ENCODE measurements at places on chromosomes 5 and 9.
A peak's percentile ranks its signal among the peaks of the same experiment; 100 is the strongest.

- H3K27me3 ChIP-seq, result peaks cover 51% of the 10 kb centered on the region
- no peaks in the 10 kb centered on the region for H3K36me3 ChIP-seq
- no peak for DNase-seq
- H3K4me1 ChIP-seq, result no peaks in the 10 kb centered on the region
- H3K27ac ChIP-seq, result no peak overlapping the region
These were observed 267.0 kb downstream of the EBF1 start for GRCh38 chr5:158832731-158833130.

DNA sequence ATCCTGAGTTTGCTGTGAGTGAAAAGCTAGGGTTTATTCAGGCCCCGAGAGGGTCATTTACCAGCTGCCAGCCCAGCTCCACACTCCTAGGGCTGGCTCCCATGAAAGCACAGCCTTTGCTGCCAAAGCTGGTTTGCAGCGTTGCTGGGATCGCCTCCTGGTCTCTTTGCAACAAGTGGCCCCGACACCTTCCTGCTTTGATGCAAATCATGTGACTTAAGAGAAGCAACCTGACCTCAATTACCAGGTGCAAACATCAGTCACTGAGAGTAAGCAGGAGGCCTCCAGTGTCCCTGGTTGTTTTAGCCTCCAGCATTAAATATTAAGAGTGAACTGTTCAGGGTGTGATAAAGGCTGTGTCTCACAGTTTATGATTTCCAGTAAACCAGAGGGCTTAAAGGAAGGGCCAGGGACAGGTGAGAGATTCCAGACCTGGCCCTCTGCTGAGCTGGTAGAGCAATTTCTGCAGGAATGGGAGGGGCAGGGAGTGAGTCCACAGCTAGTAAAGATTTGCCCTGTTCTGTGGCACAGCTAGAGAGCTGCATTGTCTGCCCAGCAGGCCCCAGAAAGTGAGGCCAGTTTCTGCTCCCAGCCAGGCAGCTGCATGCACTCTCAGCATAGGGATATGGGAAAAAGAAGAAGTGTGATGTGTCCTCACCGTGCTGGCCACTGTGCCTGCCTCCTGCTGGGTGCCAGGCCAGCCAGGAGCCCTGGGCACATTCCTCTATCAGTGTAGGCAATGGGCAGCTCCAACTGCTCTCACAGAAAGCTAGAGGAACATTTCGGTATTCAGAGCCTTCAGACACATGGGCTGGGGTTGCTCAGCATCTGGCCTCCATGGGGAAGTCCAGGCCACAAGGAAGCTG, 58.0 kb downstream of the SLC22A5 start:
- no peaks in the 10 kb centered on the region for H3K27me3 ChIP-seq
- H3K4me1 ChIP-seq, result peaks cover 60% of the 10 kb centered on the region
- H3K27ac ChIP-seq, result peak overlapping the region; percentile 87

DNA sequence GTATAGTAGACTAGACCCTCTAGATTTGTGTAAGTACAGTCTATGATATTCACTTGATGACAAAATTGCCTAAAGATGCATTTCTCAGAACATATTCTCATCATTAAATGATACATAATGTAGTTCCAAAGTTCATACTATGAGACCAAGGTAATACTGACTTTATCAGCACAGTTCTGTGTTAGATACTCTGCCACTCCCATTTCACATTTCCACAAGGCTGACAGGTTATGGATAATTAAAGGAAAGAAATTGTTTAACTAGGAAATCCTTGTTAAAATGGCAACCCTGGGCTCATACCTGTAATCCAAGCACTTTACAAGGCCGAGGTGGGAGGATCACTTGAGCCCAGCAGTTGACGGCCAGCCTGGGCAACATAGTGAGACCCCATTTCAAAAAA, 33.6 kb downstream of the TYRP1 start:
- DNase-seq, result no peak
- peaks cover 4% of the 10 kb centered on the region for H3K4me1 ChIP-seq
- no peaks in the 10 kb centered on the region for H3K36me3 ChIP-seq
- H3K27ac ChIP-seq, result no peak overlapping the region
- no peaks in the 10 kb centered on the region for H3K27me3 ChIP-seq

DNA sequence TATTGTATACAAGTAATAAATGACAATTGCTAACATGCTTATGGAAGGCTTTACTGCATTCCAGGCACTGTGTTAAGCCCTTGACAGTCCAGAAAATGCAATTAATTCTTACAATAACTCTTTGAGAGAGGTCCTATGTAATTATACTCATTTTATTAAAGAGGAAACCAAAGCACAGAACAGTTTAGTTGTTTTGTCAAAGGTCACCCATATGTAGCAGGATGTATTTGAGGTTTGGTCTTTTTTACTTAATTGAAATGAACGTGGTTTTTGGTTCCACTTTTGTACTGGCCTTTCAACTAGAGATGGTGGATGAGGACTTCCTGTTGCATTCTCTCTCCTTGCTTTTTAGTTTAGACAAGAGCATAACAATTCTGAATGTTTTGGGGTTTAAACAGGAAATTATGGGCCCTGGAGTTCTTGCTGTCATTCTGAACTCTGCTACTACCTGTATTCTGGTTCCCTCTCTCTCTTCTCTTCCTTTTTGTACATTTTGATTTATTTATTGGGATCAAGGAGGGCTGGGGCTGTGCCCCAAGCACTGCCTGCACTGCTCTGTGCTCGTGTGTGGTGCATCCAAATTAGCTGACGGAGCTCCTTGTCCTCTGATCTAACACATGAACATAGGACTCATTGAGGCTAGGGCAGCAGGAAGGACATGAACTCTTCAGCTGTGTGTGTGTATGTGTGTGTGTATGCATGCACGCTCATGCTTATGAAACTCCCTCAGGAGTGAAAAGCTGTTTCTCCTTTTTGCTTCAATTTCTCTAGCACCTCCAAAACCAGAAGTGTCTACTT, 47.4 kb downstream of the SLC28A3 start:
- no peak overlapping the region for H3K27ac ChIP-seq
- H3K27me3 ChIP-seq, result no peaks in the 10 kb centered on the region
- no peaks in the 10 kb centered on the region for H3K36me3 ChIP-seq
- no peak overlapping the region for H3K4me3 ChIP-seq
- DNase-seq, result no peak

DNA sequence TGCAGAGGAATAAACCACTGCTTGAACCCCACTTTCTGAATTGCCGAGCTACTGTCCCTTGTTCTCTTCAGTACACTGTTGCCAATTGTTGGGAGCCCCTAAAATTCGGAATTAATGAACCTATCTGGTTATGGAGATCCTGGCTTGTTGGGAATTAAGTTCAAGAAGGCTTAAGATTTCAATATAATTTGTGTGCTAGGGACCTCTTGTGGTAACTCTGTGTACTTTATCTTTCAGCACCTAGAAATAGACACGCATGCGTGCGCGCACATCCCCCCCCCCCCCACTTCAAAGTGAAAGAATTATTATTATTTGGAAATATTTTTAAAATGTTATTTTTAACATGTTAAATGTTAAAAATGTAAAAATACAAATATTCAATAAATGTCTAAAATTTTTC, 53.3 kb upstream of the FAM169A start:
- H3K36me3 ChIP-seq, result no peaks in the 10 kb centered on the region
- H3K27me3 ChIP-seq, result no peaks in the 10 kb centered on the region
- H3K4me3 ChIP-seq, result no peak overlapping the region
- peaks cover 5% of the 10 kb centered on the region for H3K4me1 ChIP-seq
- no peak for DNase-seq

DNA sequence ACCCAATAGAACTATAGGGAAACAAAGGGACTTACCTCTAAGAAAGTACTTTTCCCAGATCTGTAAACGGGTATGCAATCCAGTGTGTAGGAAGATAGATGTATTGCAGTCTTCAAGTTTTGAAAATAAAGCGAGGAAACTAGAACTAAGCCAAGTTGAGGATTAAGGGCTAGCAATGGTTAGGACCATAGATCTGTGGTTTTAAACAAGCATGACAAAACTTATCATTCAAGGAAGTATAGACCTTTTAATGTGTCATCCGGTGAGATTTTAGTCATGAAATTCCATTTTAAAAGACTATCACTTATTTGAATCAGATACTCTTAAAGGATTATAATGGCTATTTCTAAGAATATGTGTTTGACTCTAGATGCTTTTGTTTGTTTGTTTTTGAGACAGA, 20.5 kb downstream of the CD274 start:
- no peak overlapping the region for H3K27ac ChIP-seq
- DNase-seq, result no peak
- peaks cover 24% of the 10 kb centered on the region for H3K36me3 ChIP-seq
- H3K4me3 ChIP-seq, result no peak overlapping the region
- H3K4me1 ChIP-seq, result no peaks in the 10 kb centered on the region

DNA sequence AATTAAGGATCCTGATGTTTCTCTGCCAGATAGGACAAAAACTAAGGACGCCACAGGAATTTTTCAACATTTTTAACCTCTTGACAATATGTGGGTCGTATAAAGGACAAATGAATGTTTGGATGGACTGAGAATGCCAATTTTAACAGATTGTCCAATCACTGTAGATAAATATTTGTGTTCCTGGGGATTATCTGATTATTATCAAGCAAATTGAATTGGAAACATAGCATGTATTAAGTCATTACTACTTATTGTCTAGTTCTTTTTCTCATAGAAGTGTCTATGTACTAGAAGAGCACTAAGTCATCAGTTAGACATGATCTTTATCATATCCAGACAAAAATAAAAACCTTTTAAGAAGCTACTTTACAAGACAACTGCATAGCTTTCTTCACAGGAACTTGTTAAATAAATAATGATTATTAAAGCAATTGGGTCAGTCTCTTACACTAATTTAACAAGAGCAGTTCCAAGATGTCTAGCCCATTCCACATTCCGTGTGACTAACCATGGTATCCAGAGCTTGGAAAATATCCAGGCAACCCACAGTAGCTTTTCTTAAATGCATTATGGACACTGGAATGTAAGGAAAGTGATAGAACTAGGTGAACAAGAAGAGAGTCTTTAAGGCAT, 127.5 kb upstream of the CDKN2B start:
- H3K36me3 ChIP-seq, result no peaks in the 10 kb centered on the region
- peak overlapping the region; percentile 80 for H3K27ac ChIP-seq
- H3K4me1 ChIP-seq, result peaks cover 24% of the 10 kb centered on the region
- no peaks in the 10 kb centered on the region for H3K27me3 ChIP-seq
- no peak overlapping the region for H3K4me3 ChIP-seq

GRCh38 chr5:132496191-132496630, 5.6 kb upstream of the IRF1 start:
- peak overlapping the region; percentile 56 for H3K4me3 ChIP-seq
- H3K27ac ChIP-seq, result peak overlapping the region; percentile 82
- H3K36me3 ChIP-seq, result no peaks in the 10 kb centered on the region
- no peaks in the 10 kb centered on the region for H3K27me3 ChIP-seq

- no peak overlapping the region for H3K27ac ChIP-seq
- no peak overlapping the region for H3K4me3 ChIP-seq
- H3K27me3 ChIP-seq, result no peaks in the 10 kb centered on the region
- H3K4me1 ChIP-seq, result peaks cover 7% of the 10 kb centered on the region
- no peak for DNase-seq
These were observed 136.3 kb downstream of the APBA1 start for GRCh38 chr9:69535911-69536310.

GRCh38 chr9:126043681-126044080, 282.9 kb upstream of the MVB12B start:
- no peaks in the 10 kb centered on the region for H3K36me3 ChIP-seq
- no peak for DNase-seq
- no peak overlapping the region for H3K4me3 ChIP-seq
- H3K27me3 ChIP-seq, result no peaks in the 10 kb centered on the region

GRCh38 chr5:55497712-55498111, 37.1 kb downstream of the PLPP1 start:
- H3K27me3 ChIP-seq, result no peaks in the 10 kb centered on the region
- no peak for DNase-seq
- H3K36me3 ChIP-seq, result no peaks in the 10 kb centered on the region
- H3K4me3 ChIP-seq, result no peak overlapping the region

DNA sequence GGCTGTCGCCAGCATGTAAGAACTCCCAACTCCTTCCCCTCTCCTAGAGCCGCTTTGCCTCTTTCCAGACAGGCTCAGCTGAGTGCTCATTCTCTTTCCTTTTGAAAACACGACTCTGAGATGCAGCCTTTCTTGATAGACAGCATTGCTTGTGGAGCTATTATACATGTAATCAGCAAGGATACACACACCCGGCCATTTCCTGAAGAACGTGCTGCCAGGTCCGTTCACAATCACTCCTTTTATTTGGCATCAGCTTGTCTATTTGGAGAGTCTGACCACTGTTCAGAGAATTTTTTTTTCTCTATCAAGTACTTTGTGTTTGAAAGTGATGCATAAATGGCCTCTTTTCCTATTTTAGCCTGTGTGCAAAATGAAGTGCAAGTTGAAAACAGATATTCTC, 328.7 kb downstream of the MARCHF11 start:
- no peak overlapping the region for H3K27ac ChIP-seq
- DNase-seq, result no peak
- H3K36me3 ChIP-seq, result no peaks in the 10 kb centered on the region
- no peaks in the 10 kb centered on the region for H3K4me1 ChIP-seq
- no peaks in the 10 kb centered on the region for H3K27me3 ChIP-seq

- peak overlapping the region; percentile 50 for H3K4me3 ChIP-seq
- no peaks in the 10 kb centered on the region for H3K27me3 ChIP-seq
- H3K27ac ChIP-seq, result peak overlapping the region; percentile 65
- no peaks in the 10 kb centered on the region for H3K36me3 ChIP-seq
These were observed 937 bp downstream of the SVEP1 start for GRCh38 chr9:110578575-110579033.

GRCh38 chr5:65766175-65766574, 44.2 kb downstream of the NLN start:
- no peak overlapping the region for H3K27ac ChIP-seq
- peaks cover 12% of the 10 kb centered on the region for H3K4me1 ChIP-seq
- no peak overlapping the region for H3K4me3 ChIP-seq
- no peak for DNase-seq

DNA sequence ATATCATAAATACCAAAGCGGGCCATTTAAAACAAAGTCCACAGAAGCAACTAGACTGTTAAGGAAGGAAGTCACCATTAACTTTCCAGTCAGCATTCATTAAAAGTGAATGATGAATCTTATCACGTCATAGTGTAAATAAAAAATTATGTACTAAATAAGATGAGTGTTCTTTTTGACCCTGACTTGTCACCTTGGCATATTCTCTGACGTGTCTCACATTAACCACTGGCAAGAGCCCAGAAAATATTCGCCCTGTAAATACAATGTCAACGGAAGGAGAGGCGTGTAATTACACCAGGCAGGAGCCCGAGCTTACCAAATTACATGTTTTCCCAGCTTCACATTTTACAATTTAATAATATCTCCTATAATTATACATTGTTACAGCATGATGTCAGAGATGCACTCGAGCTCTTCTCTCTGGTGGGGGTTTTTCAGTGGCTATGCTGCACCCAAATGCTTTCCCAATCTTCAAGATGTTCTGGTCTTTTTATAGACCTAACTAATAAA, 29.3 kb upstream of the UBE2QL1 start:
- H3K36me3 ChIP-seq, result no peaks in the 10 kb centered on the region
- peaks cover 13% of the 10 kb centered on the region for H3K4me1 ChIP-seq
- peak overlapping the region; percentile 59 for H3K27ac ChIP-seq
- H3K4me3 ChIP-seq, result no peak overlapping the region
- DNase-seq, result no peak

- no peak for DNase-seq
- peaks cover 3% of the 10 kb centered on the region for H3K27me3 ChIP-seq
- H3K4me3 ChIP-seq, result no peak overlapping the region
- H3K36me3 ChIP-seq, result no peaks in the 10 kb centered on the region
- H3K27ac ChIP-seq, result no peak overlapping the region
These were observed 293.9 kb upstream of the IRX4 start for GRCh38 chr5:2176581-2176980.

Data from RWPE2 (cell line).